ENCODE measurements at places on chromosomes 5 and 9.

DNA sequence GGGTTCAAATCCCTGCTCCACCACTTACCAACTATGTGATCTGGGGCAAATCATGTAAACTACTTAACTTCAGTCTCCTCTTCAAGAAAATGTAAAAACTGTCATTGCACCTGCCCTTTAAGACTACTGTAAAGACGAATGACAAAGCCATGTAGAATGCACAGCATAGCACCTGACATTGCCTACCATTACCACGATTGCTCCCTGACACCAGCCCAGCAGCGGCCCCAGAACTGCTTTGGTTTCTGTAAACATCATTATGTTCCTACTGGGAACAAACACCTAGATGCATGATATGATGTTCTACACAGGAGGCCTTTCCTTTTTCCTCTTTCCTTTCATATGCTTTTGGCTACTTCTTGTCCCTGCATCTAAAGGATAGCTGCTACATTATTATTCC is 23.1 kb upstream of the PLPP6 start:
- DNase-seq = peak; percentile 50

- no peak for DNase-seq
Measured at GRCh38 chr9:125460883-125461635, 199.4 kb downstream of the GAPVD1 start.

DNA sequence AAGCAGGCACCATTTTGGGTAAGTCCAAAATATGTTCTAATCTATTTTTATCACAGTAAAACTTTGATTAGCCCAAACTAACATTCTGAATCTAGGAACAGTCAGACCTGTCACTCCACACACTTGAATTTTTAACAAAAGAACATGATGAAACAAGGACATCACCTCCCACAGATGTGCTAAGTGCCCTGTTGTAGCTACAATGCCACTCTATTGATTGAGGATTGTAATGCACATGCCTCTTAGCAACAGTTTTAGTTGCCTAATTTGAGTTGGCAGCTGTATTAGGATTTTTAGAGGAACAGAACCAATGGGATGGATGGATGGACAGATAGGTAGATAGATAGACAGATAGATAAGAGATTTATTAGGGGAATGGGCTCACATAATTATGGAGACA is 20.3 kb upstream of the RNF20 start:
- no peak for DNase-seq

- DNase-seq = no peak
Measured at GRCh38 chr9:37870081-37870798, 33.7 kb downstream of the SLC25A51 start.

GRCh38 chr5:153429761-153430380 is 60.6 kb upstream of the GRIA1 start:
- DNase-seq = no peak

GRCh38 chr9:99076483-99077171 is 28.3 kb upstream of the TGFBR1 start:
- DNase-seq = no peak

DNA sequence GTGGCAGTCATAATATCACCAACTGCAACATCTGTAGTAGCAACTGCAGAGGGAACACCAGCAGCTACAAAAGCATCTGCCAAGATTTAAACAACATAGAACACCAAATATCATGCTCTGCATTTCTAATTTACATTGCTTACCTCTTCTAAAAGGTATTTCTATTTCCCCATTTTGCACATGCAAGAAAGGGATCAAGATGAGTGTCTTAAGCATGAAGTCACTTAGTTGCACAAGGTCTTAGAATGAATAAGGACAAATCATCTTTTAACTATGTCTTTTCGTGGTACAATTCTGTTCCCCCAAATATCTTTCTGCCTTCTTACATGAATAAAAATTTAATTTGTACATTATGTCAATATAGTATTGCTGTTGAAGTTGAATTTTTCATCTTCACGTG is 1746.4 kb downstream of the EFNA5 start:
- DNase-seq = no peak

DNA sequence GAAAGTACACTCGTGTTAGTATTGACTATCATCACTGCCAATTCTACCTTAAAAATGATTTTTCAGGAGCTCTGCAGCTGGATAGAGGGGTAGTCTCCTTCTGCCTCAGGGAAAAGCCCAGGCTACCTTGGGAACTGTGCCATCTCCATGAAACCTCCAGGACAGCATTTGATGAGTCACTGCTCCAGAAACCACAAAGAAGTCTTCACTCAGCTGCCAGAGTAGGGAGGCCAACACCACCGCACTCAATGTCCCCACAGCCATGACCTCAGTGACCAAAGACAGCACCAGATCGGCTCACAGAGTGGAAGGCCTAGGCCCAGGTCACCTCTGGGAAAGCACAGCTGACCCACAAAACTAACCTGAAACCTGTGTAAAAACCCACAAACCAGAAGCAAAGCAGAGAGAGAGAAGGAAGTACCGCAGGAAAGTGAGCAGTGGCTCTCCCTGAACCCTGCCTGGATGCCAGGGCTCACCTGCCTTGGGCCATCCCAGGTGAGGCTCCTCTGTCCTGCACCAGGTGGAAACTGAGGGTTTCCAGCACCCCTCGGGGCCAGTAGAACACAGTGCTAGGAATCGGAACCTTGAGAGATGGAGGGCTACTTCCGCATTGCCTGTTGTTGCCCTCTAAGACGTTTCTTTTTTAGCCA is 30.0 kb downstream of the S1PR3 start:
- DNase-seq = no peak

GRCh38 chr5:78577071-78577807 is 71.3 kb downstream of the LHFPL2 start:
- no peak for DNase-seq

GRCh38 chr9:6355728-6356127 is 27.6 kb downstream of the TPD52L3 start:
- DNase-seq = no peak

GRCh38 chr5:159899067-159900049 is 16.9 kb upstream of the ADRA1B start:
- DNase-seq = no peak

DNA sequence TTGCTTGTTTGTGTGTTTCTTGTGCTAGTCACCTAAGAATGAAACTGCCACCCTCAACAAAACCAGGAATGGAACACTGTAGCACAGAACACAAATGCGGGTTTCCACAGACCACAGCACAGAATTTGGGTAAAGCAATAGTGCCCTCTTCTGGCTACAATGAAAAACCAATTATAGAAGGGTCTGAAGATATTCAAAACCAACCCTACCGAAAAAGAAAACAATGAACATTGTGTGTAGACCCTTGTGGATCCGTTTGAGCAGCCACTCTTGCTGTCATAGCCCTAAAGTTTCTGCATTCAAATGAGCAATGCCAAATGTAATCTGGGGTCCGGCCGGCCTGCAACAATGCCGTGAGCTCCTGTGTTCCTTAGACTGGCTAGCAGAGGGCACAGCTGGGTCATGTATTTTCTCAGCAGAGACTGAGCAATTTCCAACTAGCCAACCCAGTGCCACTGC is 8.3 kb upstream of the ENC1 start:
- peak; percentile 71 for DNase-seq

DNA sequence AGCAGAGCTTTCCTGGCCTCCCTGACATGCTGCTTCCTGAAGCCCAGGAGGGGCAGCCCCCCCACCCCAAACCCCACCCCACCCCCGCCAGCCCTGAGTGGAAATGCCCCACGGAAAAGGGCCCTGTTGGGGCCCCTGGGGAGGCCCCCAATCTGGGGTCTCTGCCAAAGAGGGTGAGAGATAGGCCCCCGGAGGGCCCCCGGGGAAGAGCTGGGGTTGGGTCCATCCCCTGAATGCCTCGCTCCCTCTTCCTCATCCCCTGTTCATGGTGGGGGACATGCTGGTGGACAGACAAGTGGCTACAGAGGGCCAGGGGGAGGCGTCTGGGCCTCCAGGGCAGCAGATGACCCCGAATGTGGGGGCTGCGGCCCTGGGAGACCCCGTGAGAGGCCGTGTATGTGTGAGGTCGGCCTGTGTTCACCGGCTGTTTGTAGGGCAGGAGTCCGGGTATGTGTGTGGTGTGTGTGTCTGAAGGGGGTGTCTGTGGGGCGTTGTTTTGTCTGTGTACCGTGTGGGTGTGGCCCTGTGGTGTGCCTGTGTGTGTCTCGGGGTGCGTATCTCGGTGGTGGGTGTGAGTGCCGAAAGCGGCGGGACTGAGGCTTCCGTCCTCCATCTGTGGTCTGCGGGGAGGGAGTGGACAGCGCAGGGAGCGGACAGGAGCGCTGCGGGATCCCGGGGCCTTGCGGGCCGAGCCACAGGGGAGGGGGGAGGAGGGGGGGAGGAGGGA is 11.3 kb downstream of the C9orf50 start:
- no peak for DNase-seq

GRCh38 chr9:120876842-120877240 is at the start of gene PHF19:
PHF19 (minus strand) TSS chr9:120877188; CDS start chr9:120874741, 2,447 bp downstream.
- peak; percentile 42 for DNase-seq

DNA sequence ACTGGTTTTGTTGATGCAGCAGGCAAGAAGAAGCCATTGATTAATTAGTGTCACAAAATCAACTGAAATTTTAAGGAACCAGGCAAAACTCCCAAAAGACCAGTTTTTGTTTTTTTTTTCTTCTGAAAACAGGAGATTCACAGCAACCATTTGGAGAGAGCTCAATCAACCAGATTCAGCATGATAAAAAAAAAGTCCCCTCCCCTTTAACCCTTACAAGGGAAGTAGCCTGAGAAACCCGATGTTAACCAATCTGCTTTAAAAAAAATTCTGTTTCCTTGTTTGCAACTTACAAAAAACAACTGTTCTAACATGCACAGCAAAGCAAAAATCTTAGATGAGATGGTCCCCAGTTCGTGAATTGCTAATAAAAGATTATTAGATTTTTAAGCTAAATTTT is 59.7 kb downstream of the HMHB1 start:
- DNase-seq = no peak

DNA sequence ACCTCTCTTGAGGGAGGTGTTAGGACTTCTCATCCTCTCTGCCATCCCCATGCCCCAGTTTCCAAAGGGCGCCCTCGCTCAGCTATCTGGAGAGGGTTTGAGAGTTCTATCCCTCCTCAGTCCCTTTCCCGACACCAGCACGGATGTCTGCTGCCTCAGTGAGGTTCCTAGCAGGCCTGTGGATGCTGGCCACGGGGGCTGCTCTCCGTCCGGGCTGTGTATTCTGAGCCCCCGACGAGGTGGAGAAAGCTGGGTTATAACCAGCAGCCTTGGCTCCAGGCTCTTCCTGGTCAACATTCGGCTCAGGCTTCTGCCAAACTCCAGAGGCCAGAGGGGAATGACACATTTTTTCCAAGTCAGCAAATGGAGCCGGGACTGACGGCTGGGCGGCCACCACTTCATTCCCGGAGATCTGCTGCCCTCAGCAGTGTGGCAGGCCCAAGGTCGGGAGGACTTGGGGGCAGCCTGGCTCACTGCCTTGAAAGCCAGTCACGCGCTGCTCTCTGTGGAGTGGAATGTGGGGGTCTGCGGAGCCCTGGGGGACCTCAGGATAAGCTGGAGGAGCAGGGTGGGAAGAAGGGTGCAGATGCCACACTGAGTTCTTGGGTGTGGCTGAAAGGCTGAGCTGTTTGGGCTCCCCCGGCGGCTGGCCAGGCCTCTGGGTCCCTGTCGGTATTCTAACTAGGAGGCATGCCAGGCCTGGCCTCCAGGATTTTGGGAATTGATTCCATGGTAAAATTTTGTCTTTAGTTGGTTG is 27.4 kb downstream of the PTPA start:
- DNase-seq = no peak

DNA sequence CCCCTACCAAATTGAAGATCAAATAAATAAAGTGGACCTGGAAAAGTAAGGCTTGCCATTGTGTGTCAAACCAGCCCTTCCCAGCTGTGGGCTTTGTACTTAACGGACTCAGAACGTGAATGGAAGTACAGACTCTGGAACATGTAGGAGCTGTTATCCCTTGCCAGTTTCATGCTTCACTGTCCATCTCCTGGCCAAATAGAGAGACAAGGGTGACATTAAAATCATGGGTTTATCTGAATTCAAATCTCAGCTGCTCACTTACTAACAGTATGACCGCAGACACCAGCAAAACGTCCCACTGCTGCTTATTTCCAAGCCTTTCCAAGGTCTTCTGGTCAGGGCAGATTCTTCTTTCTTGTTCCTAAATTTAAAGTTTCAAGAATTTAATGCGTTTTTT is 52.2 kb downstream of the EXOSC2 start:
- no peak for DNase-seq

GRCh38 chr9:113315231-113315630 is 12.1 kb upstream of the RNF183 start:
- no peak for DNase-seq

GRCh38 chr5:25128606-25129005 is 483.8 kb upstream of the CDH10 start:
- DNase-seq = no peak

- DNase-seq = peak; percentile 63
Measured at GRCh38 chr5:19855453-19855852, 132.5 kb downstream of the CDH18 start.

DNA sequence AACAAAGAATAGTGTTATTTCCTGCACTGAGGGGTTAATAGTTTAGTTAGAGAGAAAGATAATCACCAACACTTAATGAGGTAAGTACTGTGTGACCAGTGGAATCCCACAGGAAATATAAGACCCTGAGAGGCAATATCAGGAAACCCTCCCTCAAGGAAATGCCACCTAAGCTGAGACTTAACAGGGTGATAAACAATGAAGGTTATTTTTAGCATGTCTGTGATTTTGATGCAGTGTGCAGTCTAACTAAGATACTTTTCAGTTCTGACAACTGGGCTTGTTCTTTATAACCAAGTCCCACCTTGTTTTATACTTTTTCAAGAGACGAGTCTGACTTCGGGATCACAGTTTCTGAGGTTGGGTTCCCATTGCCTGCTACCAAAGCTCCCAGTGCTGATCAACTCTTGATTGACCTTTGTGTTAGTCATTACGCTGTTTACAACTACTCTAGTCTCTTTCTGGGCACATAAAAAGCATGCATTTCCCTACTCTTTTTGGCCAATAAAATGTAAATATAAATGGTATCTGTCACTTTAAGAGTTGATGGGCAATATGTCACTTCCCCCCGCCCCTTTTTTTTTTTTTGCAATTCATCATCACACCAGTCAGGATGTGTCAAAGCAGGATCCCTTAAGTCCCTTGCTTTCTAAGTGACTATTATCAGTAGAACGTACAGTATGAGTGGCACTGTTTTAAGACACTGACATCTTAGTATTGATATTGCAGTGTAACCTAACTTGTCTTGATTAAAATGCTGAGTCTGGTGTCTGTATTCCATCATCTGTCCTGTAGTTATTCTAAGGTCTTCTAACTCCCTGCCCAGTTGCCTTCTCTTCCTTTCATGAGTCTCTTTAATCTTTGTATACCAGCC is 31.4 kb downstream of the C6 start:
- no peak for DNase-seq

- DNase-seq = no peak
Measured at GRCh38 chr5:36657563-36657995, 51.2 kb downstream of the SLC1A3 start.

GRCh38 chr5:179819296-179820126 is 1.2 kb upstream of the SQSTM1 start:
- DNase-seq = peak; percentile 57

GRCh38 chr5:154351566-154351965 is 94.2 kb upstream of the SAP30L start:
- no peak for DNase-seq

All from NCI-H2081 (cell line).